ENCODE measurements at places on chromosomes 13 and 19. TPM values are rescaled to one million over a fixed set of nuclear protein-coding genes. Genes with fewer than 3 reads are reported as not detected.

BORCS8 gene
- total RNA-seq = 7.3 TPM

CEACAM7 gene
- 0.03 TPM for total RNA-seq

FOXA3 gene
- total RNA-seq = 0.91 TPM

SULT2A1 gene
- not detected for total RNA-seq

GAS6 gene
- 8.1 TPM for total RNA-seq

AP1M2 gene
- 29.1 TPM for total RNA-seq

KCTD15 gene
- 51.3 TPM for total RNA-seq

ERICH6B gene
- not detected for total RNA-seq

GPR12 gene
- total RNA-seq = not detected

CLEC11A gene
- 9.7 TPM for total RNA-seq

KIR2DL4 gene
- not detected for total RNA-seq

SBSN gene
- total RNA-seq = 3.5 TPM

CYP2A7 gene
- total RNA-seq = not detected

GZMM gene
- 0.45 TPM for total RNA-seq

SHISA7 gene
- not detected for total RNA-seq

SPRED3 gene
- 2.6 TPM for total RNA-seq

MZT1 gene
- 9.4 TPM for total RNA-seq

ZNF649 gene
- 0.21 TPM for total RNA-seq

All from A549 treated with Hydrocortisone at 1 μM for 4 hours (cell line).